ENCODE measurements at places on chromosomes 5 and 9.

DNA sequence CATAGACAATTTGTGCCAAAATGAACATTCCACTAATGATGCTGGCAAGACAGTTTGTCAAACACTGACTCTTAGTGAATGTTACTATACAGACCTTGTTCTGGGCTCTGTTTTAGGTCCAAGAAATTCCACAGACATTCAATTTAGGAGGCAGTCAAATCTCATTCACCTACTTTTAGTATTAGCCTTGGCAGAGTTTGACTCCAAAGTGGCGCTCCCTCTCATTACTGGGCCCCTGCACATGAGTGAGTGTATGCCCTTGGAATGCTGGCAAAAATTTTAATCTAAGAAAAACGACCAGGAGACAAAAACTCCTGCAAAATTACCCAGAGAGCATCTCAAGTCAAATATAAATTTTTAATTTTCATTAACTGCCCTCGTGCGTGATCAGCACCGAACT, 94.9 kb upstream of the SLC27A6 start:
- DNase-seq: peak; percentile 10

DNA sequence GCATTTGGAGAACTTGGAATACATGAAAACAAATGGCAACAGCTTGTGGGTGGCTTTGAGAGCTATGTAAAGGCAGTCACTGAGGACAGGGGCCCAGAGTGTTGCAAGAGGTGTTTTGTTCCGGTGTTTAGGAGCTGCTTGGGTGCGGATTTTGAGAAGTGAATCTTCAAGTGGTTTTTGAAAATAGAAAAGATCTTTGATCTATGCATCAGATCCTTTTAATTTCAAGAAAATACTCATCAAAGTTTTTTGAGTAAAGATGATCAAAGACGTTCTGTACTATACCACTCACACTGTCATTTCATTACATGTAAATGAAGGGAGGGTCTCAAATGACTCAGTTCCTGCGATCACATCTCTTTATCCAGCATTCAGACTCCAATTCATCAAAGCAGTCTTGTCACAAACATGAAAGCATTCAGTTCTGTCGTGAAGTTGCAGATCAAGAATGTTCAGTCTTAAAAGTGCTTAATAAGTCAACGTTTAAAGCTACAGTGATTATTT, 112.5 kb downstream of the WDR41 start:
- DNase-seq: no peak

DNA sequence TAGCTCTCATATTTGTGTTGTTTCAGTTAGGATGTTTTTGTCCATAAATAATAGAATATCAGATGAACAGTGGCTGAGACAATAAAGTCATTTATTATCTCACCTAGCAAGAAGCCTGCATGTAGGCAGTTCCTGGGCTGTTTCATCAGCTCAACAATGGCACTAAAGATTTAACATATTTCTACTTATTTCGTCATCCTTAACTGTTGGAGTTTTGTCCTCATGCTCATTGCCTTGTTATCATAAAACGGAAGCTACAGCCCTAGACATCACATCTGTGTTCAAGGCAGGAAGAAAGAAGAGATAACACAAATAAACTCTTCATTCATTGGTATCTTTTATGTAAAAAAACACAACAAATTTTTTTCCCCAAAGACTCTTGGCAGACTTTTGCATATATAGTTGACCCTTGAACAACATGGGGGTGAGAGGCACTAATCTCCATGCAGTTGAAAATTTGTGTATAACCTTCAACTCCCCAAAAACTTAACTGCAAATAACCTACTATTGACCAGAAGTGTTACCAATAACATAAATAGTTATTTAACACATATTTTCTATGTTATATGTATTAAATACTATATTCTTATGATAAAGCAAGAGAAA, 277.2 kb upstream of the ADRA1B start:
- DNase-seq: no peak

DNA sequence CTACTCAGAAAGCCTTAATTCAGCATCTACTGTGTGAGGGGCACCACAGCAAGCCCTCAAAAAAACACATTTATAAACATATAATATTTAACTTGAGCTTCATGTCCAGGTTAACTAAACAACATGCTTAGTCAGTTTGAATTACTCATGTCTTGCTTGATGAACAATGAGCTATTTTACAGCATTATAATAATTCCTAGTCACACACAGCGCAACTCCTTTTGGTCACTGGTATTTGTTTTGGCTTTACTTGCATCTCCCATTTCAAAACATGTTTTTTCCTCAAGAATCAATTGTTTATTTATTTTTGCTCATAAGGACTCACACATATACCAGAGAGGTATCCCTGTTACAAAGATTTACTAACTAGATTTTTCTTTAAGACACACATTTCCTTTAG, 616.7 kb upstream of the DAB2 start:
- DNase-seq: no peak

DNA sequence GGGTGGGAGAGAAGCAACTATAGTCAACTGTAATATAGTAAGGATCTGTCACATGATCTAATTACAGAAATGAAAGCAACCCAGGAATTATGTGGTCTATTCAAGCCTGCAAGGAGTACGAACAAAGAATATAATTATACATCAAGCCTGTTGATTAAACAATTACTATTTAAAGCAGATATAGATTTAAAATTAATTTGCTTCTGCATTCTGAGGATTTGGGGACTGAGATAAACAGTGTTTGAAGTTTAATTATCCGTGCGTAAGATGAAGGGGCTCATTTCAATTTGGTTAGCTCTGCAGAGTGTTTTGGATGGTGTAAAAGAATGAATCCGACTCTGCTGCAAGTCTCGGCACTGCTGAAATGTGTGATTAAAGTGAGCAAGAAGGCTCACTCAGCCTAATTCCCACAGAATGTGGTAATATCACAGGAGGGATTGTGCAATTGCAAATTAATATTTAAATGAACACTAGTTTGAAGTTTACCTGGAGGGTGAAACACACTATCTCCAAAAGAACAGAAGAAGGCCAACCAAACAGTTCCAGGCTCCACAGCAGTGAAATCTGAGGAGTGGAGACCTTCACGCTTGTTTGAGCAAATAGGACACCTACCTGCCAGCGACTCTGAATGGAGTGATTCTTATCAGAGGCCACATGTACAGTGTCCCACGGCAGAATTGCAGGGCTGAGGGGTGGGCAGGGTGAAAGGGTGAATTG, 420.6 kb upstream of the SLC30A5 start:
- DNase-seq: no peak

DNA sequence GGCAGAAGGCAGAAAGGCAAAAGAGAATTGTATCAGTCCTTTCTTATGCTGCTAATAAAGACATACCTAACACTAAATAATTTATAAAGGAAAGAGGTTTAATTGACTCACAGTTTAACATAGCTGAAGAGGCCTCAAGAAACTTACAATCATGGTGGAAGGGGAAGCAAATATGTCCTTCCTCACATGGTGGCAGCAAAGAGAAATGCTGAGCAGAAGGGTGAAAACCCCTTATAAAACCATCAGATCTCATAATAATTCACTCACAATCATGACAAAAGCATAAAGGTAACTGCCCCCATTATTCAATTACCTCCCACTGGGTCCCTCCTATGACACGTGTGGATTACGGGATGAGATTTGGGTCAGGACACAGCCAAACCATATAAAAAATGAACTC, 312.5 kb upstream of the PTGER4 start:
- DNase-seq: no peak

DNA sequence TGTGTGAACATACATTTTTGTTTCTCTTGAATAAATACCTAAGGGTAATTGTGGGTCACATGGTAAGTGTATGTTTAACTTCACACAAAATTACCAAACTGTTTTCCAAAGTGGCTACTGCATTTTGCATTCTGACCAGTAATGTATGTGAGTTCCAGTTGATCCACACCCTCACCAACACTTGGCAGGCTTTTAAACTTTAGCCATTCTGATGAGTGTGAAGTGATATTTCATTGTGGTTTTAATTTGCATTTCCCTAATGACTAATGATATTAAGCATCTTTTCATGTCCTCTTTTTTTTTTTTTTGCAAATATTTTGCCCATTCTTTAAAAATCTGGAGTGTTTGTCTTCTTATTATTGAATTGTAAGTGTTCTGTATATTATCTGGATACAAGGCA, 53.5 kb upstream of the MAST4 start:
- DNase-seq: no peak

GRCh38 chr5:135535820-135536801, at the start of gene NEUROG1:
Gene NEUROG1, minus strand, starts transcription at chr5:135535964. Its CDS starts 274 bp downstream, at chr5:135535690.
- no peak for DNase-seq

GRCh38 chr5:81696418-81697397, 54.2 kb downstream of the SSBP2 start:
- no peak for DNase-seq

Measured in retinal pigment epithelial cell (primary cell).